ENCODE measurements at places on chromosomes 1 and 21. TPM values are rescaled to one million over a fixed set of nuclear protein-coding genes. Genes with fewer than 3 reads are reported as not detected.

DNA sequence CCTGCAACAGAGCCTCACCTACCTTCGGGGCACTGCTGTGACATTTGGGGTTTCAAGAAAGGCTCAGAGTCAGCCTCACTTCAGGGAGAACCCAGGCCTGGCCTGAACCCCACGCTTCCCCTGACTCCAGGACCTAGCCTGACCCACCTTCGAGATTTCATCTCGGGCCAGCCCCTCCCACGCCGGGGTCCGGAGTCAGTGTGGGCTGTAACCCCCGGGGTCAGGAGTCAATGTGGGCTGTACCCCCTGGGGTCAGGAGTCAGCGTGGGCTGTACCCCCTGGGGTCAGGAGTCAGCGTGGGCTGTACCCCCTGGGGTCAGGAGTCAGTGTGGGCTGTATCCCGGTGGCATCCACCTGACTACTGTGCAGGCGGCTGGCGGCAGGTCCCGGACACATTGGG lies 183.0 kb upstream of the RAB4A start:
- H3K27me3 ChIP-seq, result no peaks in the 10 kb centered on the region
- DNase-seq, result no peak
- no peak overlapping the region for H3K4me3 ChIP-seq
- no peak overlapping the region for H3K27ac ChIP-seq
- H3K36me3 ChIP-seq, result no peaks in the 10 kb centered on the region

DNA sequence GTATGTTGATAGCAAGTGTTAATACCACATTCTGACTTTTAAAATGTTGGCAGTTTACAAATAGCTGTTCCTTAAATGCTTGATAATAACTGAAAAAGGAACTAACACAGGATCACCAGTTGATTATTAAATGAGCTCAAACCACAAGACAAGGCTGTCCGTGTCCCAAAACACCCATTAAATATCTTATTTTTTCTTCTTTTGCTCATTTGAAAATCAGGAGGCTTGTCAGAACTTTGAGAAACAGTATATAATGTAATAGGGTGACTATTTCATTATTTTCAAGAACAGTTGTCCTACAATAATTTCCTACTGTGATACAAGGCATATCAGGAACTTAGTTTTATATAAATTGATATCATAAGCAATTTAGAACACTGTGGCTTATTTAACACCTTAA lies 2.7 kb downstream of the CDKN2C start:
- H3K36me3 ChIP-seq, result peaks cover 22% of the 10 kb centered on the region
- H3K27ac ChIP-seq, result peak overlapping the region; percentile 14
- DNase-seq, result no peak
- H3K4me1 ChIP-seq, result peaks cover 42% of the 10 kb centered on the region
- H3K4me3 ChIP-seq, result peak overlapping the region; percentile 62

DNA sequence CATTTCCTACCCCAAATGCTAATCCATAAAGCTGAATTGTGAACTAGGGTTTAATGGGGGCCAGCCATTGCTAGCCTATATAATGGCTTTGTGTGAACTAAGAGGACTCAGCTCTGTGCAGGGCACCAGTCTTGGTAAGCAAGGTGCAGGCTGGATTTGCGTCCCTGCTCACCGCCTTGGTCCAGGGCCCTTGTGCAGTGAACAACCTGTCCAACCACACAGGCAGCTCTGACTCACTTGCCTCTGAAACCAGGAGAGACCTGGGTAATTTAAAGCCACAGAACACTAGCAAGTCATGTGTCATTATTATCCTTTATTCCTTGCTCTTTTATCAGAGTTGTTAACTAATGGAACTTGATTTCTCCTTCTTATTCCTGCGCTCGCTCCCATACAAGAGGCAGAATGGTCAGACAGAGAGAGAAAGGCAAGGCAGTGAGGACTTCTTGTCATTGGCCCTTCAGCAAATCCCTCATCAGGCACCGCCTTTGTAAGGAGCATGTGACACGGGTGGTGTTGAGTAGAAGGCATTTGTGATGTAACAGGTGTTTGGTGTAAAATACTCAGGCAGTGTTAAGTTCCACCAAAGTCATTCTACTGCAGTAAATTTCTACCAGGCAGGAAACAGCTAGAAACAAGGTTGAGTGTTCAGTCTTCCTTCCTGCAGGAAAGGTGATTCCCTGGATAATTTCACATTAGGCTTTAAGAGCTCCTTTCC lies 67.3 kb upstream of the OLIG2 start:
- DNase-seq, result no peak
- no peak overlapping the region for H3K27ac ChIP-seq
- H3K36me3 ChIP-seq, result no peaks in the 10 kb centered on the region
- H3K4me3 ChIP-seq, result no peak overlapping the region
- H3K4me1 ChIP-seq, result no peaks in the 10 kb centered on the region

DNA sequence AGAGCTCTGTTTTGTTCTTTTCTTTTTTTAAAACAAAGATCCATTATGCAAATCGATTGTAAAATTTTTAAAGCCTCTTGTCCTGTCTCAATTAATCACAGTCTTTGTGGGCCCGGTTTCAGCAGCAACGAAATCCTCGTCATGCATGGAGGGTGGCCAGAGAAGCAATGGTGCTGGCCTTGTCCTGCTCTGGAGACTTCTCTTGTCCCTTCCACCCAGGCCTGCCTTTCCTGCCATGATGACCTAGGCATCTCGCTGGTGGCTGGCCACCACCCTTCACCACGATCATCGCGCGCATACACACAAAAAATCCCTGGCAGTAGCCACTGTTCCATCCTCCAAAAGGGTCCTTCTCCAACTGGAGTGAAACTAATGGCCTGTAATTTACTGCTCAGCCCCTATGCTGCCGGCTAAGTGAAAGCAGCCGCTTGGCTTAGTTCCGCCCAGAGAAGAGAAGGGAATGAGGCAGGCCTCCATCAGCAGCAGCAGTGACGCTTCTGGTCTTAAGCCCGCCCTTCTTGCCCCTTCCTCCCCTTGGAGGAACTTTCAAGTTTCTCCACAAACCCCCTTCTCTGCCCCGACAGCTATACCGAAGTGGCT lies 309.5 kb downstream of the NPHP4 start:
- DNase-seq, result no peak
- no peak overlapping the region for H3K27ac ChIP-seq
- no peaks in the 10 kb centered on the region for H3K4me1 ChIP-seq

GRCh38 chr21:34367320-34367935 lies 3.6 kb downstream of the KCNE2 start:
- H3K4me1 ChIP-seq, result peaks cover 8% of the 10 kb centered on the region
- peaks cover 8% of the 10 kb centered on the region for H3K27me3 ChIP-seq
- peak; percentile 92 for DNase-seq
- H3K27ac ChIP-seq, result 0 out of 2 replicates have a peak overlapping the region, but pooled peaks have one; percentile 16
- H3K36me3 ChIP-seq, result no peaks in the 10 kb centered on the region
- peak overlapping the region; percentile 42 for H3K4me3 ChIP-seq

GRCh38 chr1:85867189-85867588 lies 159.0 kb upstream of the ZNHIT6 start:
- no peak overlapping the region for H3K4me3 ChIP-seq
- DNase-seq, result no peak

- no peaks in the 10 kb centered on the region for H3K36me3 ChIP-seq
- H3K4me1 ChIP-seq, result peaks cover 34% of the 10 kb centered on the region
- H3K27me3 ChIP-seq, result peaks cover 54% of the 10 kb centered on the region
- peak overlapping the region; percentile 66 for H3K4me3 ChIP-seq
- H3K27ac ChIP-seq, result no peak overlapping the region
These were observed 1.0 kb upstream of the EFNA1 start for GRCh38 chr1:155126556-155127104.

GRCh38 chr1:86757272-86757984 lies 53.1 kb downstream of the SH3GLB1 start:
- peaks cover 15% of the 10 kb centered on the region for H3K4me1 ChIP-seq
- H3K27ac ChIP-seq, result no peak overlapping the region
- no peak for DNase-seq
- H3K4me3 ChIP-seq, result no peak overlapping the region
- peaks cover 19% of the 10 kb centered on the region for H3K27me3 ChIP-seq

DNA sequence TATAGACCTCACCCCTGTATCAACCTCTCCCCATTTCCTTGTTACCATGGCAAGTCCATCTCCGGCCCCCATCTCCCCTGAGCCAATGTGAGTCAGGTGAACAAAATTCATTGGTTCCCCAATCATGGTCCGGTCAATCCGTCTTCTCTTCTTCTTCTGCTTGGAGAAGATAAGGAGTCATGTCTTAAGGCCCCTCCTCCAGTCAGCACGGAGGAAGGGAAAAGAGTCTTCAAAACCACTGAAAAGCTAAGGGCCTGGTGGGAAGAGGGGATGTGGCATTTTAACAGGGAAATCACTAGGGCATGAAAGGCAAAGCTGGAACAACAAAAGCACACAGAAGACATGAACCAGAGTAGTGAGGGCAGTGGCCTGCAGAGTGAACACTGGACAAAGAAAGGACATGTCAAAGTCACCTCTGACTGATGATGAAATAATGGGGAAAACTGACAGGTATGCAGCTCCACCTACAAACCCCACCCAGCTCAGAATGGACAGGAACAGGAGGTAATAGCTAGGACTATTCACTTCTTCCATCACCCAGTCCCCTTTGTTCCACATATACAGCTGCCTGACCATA lies 4.4 kb downstream of the CDC42SE1 start:
- DNase-seq, result no peak
- H3K27ac ChIP-seq, result peak overlapping the region; percentile 99
- H3K4me3 ChIP-seq, result no peak overlapping the region

DNA sequence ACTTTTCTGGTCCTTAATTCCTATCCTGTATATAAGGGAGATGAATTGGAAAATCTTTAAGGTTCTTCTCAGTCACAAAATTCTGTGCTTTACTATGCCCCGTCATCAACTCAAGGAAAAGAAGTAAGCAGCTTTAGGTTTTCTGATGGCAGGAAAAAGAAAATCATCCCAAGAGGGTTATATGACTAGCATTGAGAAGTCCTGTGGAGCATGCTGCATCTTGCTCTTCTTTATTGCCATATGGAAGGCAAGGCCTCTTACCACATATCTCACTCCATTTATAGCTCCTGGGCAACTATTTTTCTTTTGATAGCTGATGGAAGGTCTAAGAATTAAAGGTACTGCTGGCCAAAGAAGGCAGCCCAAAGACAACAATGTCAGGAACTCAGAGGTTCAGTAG lies 552.5 kb downstream of the DPYD start:
- DNase-seq, result no peak
- peaks cover 28% of the 10 kb centered on the region for H3K4me1 ChIP-seq
- H3K27me3 ChIP-seq, result no peaks in the 10 kb centered on the region

DNA sequence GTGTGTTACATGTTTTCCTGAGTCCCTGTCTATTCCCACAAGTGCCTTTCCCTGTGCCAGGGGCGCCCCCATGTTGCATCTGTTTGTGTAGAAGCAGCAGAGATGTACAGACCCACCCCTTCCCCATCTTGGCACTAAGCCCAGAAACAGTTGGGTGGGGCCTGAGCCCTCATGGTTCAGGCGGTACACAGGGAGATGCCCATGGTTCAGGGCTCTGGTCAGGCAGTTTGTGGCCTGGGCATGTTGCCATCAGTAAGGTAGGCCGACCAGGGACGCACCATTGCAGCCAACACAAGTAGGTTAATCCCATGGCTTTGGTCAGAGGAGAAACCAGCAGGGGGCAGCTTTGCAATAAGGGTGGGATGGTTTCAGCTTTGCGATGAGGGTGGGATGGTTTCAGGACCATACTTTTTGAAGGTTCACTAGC lies 914 bp upstream of the ADGRB2 start:
- no peak for DNase-seq
- H3K27ac ChIP-seq, result no peak overlapping the region
- H3K27me3 ChIP-seq, result peaks cover 14% of the 10 kb centered on the region
- H3K4me1 ChIP-seq, result peaks cover 24% of the 10 kb centered on the region

- H3K4me1 ChIP-seq, result peaks cover 6% of the 10 kb centered on the region
- no peaks in the 10 kb centered on the region for H3K36me3 ChIP-seq
- H3K27me3 ChIP-seq, result peaks cover 51% of the 10 kb centered on the region
- DNase-seq, result no peak
These were observed 5.7 kb downstream of the HAPLN2 start for GRCh38 chr1:156624814-156625435.

GRCh38 chr1:151562661-151563060 lies 22.6 kb downstream of the TUFT1 start:
- H3K4me1 ChIP-seq, result peaks cover 11% of the 10 kb centered on the region
- H3K36me3 ChIP-seq, result peaks cover 13% of the 10 kb centered on the region
- H3K27me3 ChIP-seq, result peaks cover 5% of the 10 kb centered on the region
- H3K27ac ChIP-seq, result no peak overlapping the region
- DNase-seq, result no peak

- peak overlapping the region; percentile 36 for H3K27ac ChIP-seq
- no peak overlapping the region for H3K4me3 ChIP-seq
- DNase-seq, result no peak
- no peaks in the 10 kb centered on the region for H3K27me3 ChIP-seq
- 0 out of 2 replicates have a peak, but pooled peaks cover 5% of the 10 kb centered on the region for H3K36me3 ChIP-seq
- peaks cover 83% of the 10 kb centered on the region for H3K4me1 ChIP-seq
These were observed 28.4 kb downstream of the EGLN1 start for GRCh38 chr1:231393668-231394067.

DNA sequence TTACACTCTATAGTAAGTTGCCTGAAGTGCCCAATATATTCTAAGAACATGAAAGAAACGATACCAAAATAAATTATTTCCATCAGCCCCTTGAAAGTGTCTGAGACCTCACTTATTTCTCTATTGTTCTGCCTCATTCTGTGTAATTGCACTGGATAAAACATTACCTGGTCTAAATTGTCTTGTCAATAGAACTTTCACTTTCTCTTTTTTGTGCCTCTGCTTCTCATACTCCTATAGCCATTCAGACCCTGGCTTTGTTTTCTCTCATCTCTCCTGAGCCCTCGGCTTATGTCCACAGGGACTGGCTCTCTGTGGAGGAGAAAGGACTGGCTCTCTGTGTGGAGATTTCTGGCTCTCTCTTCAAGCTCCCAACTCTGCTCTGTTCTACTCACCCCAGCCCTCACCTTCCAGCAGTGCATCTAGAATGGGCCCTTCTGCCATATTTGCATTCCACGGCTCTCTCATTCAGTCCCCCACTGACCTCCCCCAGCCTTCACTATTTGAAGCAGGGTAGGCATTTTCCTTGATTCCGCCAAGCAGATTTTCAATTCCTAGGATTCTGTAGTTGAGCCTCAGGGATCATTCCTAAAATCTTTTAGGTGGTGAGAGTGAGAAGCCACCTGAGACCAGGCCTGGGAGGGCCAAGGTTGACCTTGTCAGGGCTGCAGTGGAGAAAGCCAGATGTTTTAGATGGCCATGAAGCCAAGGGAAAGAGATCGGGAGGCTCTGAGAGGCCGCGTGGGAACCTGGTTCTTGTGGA lies 15.9 kb upstream of the GALNT2 start:
- no peak for DNase-seq
- H3K4me3 ChIP-seq, result no peak overlapping the region
- peaks cover 10% of the 10 kb centered on the region for H3K4me1 ChIP-seq
- peaks cover 21% of the 10 kb centered on the region for H3K27me3 ChIP-seq

The BRINP2 gene
- not detected for total RNA-seq

The PLK3 gene
- 38.7 TPM for total RNA-seq

The NAV1 gene
- total RNA-seq, result 77.6 TPM

The AGMAT gene
- not detected for total RNA-seq

The OR2G6 gene
- not detected for total RNA-seq

The SFPQ gene
- 190 TPM for total RNA-seq
